ENCODE measurements at places on chromosomes 4 and X. TPM values are rescaled to one million over a fixed set of nuclear protein-coding genes. Genes with fewer than 3 reads are reported as not detected.

- no peaks in the 10 kb centered on the region for H3K27me3 ChIP-seq
- no peak overlapping the region for H3K27ac ChIP-seq
- H3K4me3 ChIP-seq: no peak overlapping the region
- DNase-seq: no peak
These were observed 4.0 kb downstream of the TCEAL8 start for GRCh38 chrX:103250977-103251376.

Gene EXOC1L
- not detected for total RNA-seq

GRCh38 chrX:39309018-39309635, 507.9 kb downstream of the MID1IP1 start:
- no peaks in the 10 kb centered on the region for H3K4me1 ChIP-seq
- no peak for DNase-seq
- H3K27ac ChIP-seq: no peak overlapping the region

Gene ATP2B3
- total RNA-seq: 0.16 TPM

- H3K27ac ChIP-seq: no peak overlapping the region
- H3K27me3 ChIP-seq: no peaks in the 10 kb centered on the region
- DNase-seq: no peak
- H3K4me3 ChIP-seq: no peak overlapping the region
- H3K36me3 ChIP-seq: no peaks in the 10 kb centered on the region
These were observed 1021.9 kb downstream of the FAM133A start for GRCh38 chrX:94695910-94696309.

- DNase-seq: no peak
- H3K36me3 ChIP-seq: no peaks in the 10 kb centered on the region
- H3K27me3 ChIP-seq: no peaks in the 10 kb centered on the region
These were observed 198.4 kb downstream of the PALLD start for GRCh38 chr4:168695288-168695687.

Gene GABRE
- total RNA-seq: 9.7 TPM

Gene FAM9C
- total RNA-seq: 2.8 TPM

DNA sequence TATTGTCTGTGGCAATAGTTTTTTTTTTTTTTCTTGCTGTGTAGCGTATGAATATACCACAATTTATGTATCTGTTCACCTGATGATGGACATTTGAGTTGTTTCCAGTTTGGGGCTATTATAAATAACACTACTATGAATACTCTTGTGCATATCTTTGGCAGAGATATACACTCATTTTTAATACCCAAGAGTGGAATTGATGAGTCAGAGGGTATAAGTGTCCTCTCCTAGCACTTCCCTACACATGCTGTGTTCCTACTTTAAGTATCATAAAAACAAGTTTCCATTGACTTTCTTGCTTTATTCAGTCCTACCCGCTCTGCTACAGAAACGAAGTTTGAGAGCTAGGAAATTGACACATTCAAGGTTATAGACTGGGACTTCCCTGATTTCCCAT, 39.8 kb downstream of the XIAP start:
- H3K4me3 ChIP-seq: no peak overlapping the region
- H3K27ac ChIP-seq: no peak overlapping the region
- no peaks in the 10 kb centered on the region for H3K4me1 ChIP-seq
- no peak for DNase-seq
- H3K36me3 ChIP-seq: no peaks in the 10 kb centered on the region

Gene CXCL8
- total RNA-seq: not detected

Gene GASK1B
- 19.8 TPM for total RNA-seq

GRCh38 chrX:42491137-42491907, 286.6 kb downstream of the PPP1R2C start:
- no peak for DNase-seq
- no peak overlapping the region for H3K27ac ChIP-seq
- H3K4me1 ChIP-seq: no peaks in the 10 kb centered on the region
- no peak overlapping the region for H3K4me3 ChIP-seq

- peak overlapping the region; percentile 50 for H3K27ac ChIP-seq
- H3K4me3 ChIP-seq: peak overlapping the region; percentile 31
- no peaks in the 10 kb centered on the region for H3K36me3 ChIP-seq
- DNase-seq: no peak
- peaks cover 3% of the 10 kb centered on the region for H3K4me1 ChIP-seq
These were observed 169.8 kb upstream of the BCOR start for GRCh38 chrX:40267334-40268187.

Gene EPHA5
- total RNA-seq: 3.1 TPM

Gene TMEM255A
- 0.43 TPM for total RNA-seq

Gene FGFR3
- total RNA-seq: 79.6 TPM

Gene HERC6
- 18.8 TPM for total RNA-seq

Gene ENAM
- 0.16 TPM for total RNA-seq

GRCh38 chrX:15465896-15466651, 27.1 kb downstream of the PIR start:
- no peaks in the 10 kb centered on the region for H3K36me3 ChIP-seq

Gene AASDH
- 19.5 TPM for total RNA-seq

DNA sequence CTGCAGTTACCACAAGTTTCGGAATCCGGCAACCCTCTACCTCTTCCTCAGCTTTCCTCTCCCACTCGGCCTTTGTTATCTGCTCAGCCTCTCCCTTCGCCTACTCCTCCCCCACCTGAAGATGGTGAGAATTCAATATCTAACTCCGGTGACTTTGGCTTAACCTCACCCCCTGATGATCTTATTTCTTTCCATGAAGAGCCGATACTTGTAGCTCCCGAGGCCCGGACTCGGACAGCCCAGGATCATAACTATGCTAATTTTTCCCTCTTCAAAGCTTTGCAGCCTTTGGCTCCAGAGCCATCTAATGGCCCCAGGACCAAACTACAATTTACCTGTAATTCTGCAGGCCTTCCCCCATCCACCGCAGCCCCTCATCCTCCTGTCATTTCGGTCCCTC, 32.0 kb upstream of the MGST2 start:
- H3K36me3 ChIP-seq: no peaks in the 10 kb centered on the region
- H3K4me3 ChIP-seq: no peak overlapping the region
- H3K4me1 ChIP-seq: peaks cover 3% of the 10 kb centered on the region
- no peaks in the 10 kb centered on the region for H3K27me3 ChIP-seq
- DNase-seq: peak; percentile 53

DNA sequence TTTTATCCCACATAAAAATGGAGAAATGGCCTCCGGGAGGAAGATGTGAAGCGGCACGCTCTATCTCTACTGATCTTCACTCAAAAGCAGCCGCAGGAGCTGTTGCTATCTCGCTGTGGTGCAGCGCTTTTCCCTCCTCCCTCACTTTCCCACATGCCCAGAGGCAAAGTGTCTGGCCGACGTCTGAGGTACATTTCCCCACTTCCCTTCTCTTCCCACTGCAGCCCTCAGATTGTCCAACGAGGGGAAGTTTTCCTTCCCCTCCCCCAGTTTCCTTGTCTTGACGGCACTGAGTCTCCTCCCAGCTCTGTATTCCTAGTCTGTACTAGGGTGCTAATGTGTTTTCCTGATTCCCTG, 660 bp upstream of the COL25A1 start:
- H3K27ac ChIP-seq: no peak overlapping the region
- peak overlapping the region; percentile 64 for H3K4me3 ChIP-seq
- H3K4me1 ChIP-seq: no peaks in the 10 kb centered on the region
- no peak for DNase-seq

GRCh38 chr4:99383399-99383798, 30.9 kb upstream of the ADH1C start:
- H3K27ac ChIP-seq: peak overlapping the region; percentile 89
- no peak overlapping the region for H3K4me3 ChIP-seq
- peaks cover 26% of the 10 kb centered on the region for H3K4me1 ChIP-seq

GRCh38 chr4:7388627-7389026, 46.1 kb downstream of the PSAPL1 start:
- H3K4me1 ChIP-seq: no peaks in the 10 kb centered on the region
- H3K27me3 ChIP-seq: no peaks in the 10 kb centered on the region
- H3K4me3 ChIP-seq: no peak overlapping the region
- H3K36me3 ChIP-seq: no peaks in the 10 kb centered on the region
- no peak overlapping the region for H3K27ac ChIP-seq
- DNase-seq: no peak

GRCh38 chr4:161359491-161359890, 804.3 kb downstream of the FSTL5 start:
- H3K36me3 ChIP-seq: no peaks in the 10 kb centered on the region
- DNase-seq: no peak
- H3K27me3 ChIP-seq: no peaks in the 10 kb centered on the region
- H3K4me3 ChIP-seq: no peak overlapping the region

Gene MMAA
- 9.8 TPM for total RNA-seq
